ENCODE measurements at places on chromosomes 5 and 9. TPM values are rescaled to one million over a fixed set of nuclear protein-coding genes. Genes with fewer than 3 reads are reported as not detected.

OR4F3 gene
- not detected for total RNA-seq

PCDHGA7 gene
- total RNA-seq, result 1.2 TPM

LRRC19 gene
- total RNA-seq, result not detected

KIF24 gene
- 3.3 TPM for total RNA-seq

ANKDD1B gene
- not detected for total RNA-seq

SNCAIP gene
- not detected for total RNA-seq

DDX4 gene
- not detected for total RNA-seq

LECT2 gene
- not detected for total RNA-seq

RFK gene
- 34.9 TPM for total RNA-seq

DMRT2 gene
- total RNA-seq, result not detected

TMEM171 gene
- 6.6 TPM for total RNA-seq

IRX2 gene
- total RNA-seq, result 1.7 TPM

KCTD16 gene
- total RNA-seq, result 0.02 TPM

PCDHGA11 gene
- total RNA-seq, result not detected

ACSL6 gene
- total RNA-seq, result 0.22 TPM

NR4A3 gene
- total RNA-seq, result 1.7 TPM

BAAT gene
- total RNA-seq, result 0.32 TPM

CDH6 gene
- total RNA-seq, result 0.09 TPM

ZFP2 gene
- total RNA-seq, result 0.06 TPM
